ENCODE measurements at places on chromosomes 11 and 22. TPM values are rescaled to one million over a fixed set of nuclear protein-coding genes. Genes with fewer than 3 reads are reported as not detected.

Gene ENTHD1
- total RNA-seq: not detected

Gene TRIM22
- 0.42 TPM for total RNA-seq

Gene MEI1
- total RNA-seq: not detected

Gene MRGPRX4
- not detected for total RNA-seq

Gene OSBPL5
- total RNA-seq: 7.0 TPM

Measured in A549 treated with DMSO at 1 μM for 4 hours (cell line).